ENCODE measurements at places on chromosomes 12 and 14.

DNA sequence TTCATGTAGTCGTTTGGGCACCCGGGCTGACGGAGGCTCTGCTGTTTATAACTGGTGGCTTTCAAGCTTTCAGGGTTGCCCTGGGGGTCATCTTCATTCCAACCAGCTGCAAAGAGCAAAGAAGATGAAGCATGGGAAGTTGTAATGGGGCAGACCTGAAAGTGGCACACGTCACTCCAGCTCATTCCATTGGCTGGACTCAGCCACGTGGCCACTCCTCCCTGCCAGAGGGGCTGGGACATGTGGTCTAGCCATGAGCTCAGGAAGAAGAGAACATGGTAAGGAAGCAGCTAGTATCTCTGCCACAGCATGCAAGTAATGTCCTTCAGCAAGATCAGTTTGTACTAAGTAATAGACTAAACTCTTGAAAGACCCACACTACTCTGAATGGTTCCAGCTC lies 51.7 kb upstream of the FERMT2 start:
- DNase-seq: no peak

- no peak for DNase-seq
These were observed 500.5 kb downstream of the EGLN3 start for GRCh38 chr14:33450416-33450815.

DNA sequence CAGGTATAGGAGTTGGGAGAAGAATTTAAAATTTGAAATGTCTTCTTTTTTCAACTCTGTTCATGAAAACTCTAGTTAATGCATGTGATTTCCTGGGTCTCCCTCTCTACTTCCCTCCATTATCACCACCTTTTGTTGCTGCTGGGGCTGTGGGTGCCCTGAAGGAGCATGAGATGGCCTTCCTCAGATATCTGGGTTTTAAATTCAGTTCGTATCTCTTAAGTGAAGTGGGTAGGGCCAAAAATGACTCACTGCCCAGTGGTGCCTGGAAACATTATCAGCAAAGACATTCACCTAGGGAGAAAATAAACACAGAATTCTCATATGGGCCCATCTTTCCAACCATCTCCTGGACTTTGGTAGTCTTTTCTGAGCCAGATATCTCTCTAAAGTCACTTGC lies 234.9 kb upstream of the PLEKHG7 start:
- DNase-seq: peak; percentile 4

DNA sequence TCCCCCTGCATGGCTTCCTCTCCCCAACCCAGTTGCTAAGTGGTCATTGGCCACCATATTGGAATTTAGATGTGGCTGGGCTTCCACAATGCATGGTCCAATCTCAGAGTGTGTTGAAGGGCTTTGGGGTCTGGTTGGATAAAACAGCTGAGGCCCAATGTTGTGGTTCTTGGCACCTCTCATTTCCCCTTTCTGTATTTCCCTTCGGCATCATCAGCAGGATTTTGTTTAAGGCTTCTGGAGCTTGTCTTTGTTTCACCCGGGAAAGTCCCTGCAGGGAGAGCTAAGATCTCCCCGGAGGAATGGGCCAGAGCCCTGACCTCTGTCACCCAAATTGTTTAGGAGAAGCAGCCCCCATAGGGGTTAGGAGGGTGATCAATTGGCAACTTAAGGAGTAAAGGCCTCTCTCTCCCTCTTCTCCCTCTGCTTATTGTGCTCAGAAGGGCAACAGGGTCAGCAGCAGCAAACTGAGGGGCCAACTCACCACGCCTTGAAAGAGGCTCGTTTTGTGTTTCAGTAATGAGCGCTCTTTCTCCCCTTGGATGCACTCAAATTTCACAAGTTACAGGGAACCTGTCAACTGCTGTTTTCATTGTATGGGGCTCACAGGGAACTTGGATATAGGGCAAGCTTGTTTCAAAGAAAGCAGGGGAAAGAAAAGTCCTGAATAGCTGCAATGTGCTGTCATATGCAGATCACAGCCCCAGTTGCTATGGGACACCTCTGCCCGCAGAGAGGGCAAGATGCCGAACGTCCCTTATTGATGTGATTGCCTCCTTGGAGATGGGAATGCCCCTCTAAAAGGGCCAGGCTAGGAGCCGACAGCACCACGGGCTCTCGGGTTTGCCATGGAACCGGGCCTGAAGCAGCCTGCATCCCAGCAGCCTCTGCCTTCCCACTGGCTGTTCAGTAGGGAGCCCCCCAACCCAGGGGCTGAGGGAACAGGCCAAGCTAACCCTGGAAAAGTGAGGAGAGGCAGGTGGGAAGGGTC lies 223.7 kb downstream of the ZFP36L1 start:
- DNase-seq: no peak

DNA sequence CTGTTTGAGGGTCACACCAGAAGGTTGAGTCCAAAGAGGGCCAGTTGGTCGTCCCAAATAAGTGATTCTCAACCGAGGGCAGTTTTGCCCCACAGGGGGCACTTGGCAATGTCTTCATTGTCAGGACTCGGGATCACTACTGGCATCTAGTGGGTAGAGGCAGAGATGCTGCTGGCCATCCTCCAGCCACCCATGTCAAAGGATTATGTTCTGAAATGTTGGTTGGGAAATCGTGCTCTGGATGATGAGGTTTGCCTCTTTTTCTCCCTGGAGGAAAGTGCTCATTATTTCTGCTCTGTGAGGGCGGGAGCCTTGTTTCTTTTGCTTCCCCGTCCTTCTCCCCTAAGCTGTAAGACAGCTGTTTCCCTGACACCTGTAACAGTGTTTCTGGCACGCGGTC lies 3.6 kb downstream of the ZNF839 start:
- DNase-seq: peak; percentile 84

GRCh38 chr12:87406926-87407325 lies 622.3 kb downstream of the C12orf50 start:
- no peak for DNase-seq

- DNase-seq: no peak
These were observed 512.4 kb downstream of the TMTC2 start for GRCh38 chr12:83199069-83199468.

DNA sequence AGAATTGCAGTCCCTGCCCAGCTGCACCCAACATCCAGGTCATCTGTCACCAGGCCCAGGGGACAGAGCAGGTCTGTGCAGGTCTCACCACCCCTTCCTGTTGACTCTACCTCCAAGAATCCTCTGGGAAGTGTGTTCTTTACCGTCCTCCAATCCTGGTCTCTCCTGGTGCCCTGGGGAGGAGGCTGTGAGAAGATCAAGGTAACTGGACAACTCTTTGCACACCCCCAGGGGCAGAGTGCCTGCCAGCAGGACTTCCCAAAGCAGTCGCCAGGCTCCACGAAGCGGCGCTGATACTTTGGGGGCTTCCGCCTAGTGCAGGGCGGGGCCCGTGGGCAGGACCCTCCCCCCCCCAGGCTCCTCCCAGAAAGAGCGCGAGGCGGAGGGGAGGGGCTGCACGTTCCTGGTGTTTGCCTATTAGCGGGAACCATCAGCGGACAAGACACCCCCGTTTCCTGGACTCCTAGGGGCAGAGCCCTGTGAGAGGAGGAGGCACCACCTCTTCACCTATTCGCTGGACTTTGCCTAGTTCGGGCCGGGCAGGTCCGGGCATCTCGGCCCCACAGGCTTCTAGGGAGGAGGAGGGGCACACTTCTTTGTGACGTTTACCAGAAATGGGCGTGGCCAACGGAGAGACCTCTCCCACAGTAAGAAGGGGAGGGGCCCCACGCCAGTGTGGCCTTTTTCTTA lies 918.0 kb downstream of the AACS start:
- no peak for DNase-seq

- DNase-seq: no peak
These were observed 355.3 kb upstream of the FKBP4 start for GRCh38 chr12:2439332-2440100.

DNA sequence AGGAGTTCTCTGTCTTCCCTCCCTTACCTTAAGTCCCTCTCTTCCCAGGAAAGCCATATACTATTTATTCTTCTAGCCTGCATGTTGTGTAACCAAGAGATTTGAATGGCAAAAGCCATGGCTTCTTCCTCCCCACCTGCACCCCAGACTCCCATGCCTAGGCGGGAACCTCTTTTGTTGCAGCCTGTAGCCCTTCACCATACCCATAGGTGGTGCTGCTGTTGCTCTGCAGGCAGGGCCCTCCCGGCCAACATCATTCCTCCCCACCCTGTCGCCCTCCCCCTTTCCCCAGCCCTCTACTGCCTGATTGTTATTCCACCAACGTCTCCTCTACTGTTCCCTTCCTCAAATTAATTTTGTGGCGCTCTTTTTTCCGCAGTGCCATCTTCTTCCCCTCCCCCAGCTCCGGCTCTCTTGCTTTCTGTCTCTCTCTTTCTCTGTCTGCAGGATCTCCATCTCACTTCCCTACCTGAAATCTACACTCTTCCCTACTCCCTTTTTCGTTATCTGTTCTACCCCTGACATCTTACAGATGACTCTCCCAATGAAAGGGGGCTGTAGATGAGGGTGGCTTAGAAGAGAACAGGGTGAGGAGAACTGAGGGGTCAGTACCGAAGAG lies 13.8 kb downstream of the NGDN start:
- DNase-seq: peak; percentile 15

- no peak for DNase-seq
These were observed 24.7 kb upstream of the BEGAIN start for GRCh38 chr14:100611811-100612480.

DNA sequence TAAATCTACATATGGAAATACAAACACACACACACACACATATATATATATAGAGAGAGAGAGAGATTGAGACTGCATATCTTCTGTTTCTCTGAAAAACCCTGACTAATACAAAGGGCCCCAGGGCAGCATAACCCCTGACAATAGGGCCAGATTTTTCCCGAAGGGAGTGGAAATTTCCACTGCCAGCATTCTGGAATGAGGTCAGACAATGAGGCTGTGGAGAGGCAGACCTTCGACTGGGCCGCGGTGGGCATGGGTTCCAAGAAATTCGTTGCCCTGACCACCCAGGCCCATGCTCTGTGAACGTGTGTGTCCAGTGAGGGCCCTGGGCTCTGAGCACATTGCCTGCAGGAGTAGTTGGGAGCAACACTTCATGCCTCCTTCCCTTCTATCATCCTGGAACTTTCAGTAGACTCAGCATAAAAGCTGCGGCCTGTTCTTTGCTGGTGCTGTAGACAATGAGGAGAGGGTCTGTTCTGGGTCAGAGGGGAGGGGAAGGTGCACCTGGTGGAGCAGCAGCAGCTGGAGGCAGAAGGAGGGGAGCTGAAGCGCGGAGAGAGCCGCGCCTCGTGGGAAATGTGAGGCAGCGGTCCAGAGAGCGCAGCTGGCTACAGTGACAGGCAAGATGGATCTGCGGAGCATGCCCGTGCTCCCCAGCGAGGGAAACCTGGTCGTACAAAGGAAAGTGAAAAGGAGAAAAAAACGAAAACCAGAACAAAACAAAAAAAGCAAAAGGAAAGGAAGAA lies 25.6 kb upstream of the CCDC60 start:
- DNase-seq: no peak

- DNase-seq: no peak
These were observed 376.3 kb upstream of the RGS6 start for GRCh38 chr14:71555654-71556559.

DNA sequence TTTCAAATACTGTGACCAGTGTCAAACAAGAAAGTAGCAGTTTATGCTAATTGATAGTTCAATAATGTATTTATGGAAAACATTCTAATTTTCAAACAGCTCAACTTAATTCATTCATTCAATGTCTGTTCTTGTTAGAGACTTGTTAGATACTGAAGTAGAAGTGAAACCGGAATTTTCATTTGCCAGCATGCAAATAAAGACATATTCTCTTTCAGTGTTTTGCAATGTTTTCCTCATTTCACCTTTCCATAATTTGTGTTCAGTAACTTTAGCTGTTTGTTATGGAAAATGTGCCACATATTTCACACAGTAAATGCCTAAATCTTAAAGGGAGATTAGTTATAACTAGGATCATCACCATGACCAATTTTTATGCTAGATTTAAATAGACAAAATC lies 21.2 kb downstream of the TAS2R50 start:
- no peak for DNase-seq

GRCh38 chr12:123096182-123096581 lies 54.7 kb downstream of the PITPNM2 start:
- no peak for DNase-seq

DNA sequence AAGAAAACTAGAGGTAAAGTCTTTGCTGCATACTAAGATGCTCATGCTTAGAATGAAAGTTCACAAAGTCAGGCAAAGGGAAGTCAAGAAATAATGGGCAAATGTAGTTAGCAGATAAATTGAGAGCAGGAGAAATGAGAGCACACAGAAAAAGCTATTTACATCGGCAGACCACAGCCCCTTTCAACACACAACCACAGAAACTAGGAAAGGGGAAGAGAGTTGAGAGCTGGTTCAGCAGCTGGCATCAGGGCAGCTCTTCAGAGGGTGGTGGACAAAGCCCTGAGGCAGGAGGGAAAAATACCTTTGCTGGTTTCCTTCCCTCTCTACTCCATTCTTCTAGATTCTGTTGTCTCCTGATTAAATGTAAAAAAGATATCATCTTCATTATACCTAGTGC lies 95.4 kb upstream of the ANO4 start:
- DNase-seq: no peak

DNA sequence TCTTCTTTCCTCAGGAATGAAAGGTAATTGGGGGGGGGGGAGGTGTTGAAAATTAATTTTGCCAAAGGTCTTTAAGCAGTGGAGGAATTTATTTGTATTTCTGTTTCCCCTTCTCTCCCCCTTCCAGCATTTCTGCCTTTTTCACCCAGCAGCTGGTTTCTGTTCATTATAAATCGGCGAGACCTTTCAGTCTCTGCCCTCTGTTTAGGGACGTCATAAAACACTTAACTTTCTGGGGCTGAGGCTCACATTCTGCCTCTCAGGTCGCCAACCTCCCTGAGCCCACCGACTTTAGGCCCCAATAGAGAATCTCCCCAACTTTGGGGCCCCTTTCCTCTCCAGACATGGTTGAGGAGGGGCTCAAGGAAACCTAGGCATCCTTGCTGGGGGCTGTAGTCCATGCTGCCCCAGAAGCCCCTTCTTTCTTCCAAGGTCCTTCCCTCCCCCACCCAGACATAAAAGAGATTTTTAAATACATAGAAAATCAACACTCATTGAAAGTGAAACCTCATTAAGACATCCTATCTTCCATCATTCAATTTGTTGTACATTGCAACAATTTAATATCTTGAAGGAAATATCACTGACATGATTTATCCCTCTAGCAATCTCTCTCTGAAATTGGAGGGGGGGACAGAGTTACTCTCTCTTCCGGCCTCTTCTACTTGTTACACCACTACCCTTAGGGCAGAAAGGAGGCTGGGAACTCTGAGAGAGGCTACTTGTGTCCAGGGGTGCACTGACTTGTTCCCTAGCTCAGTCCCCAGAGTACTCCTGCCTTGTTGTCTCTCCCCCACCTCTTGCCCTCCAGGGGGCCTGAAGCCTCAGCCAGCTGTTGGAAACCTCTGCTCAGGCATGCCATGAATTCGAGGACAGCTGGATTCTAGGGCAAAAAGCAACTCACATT lies 2.5 kb upstream of the HOXC6 start:
- no peak for DNase-seq

GRCh38 chr12:82430541-82431145 lies 72.3 kb downstream of the METTL25 start:
- DNase-seq: no peak

- peak; percentile 93 for DNase-seq
These were observed 48.4 kb downstream of the PPP2R5C start for GRCh38 chr14:101809671-101810514.

- DNase-seq: peak; percentile 99
These were observed 26.0 kb downstream of the PPFIBP1 start for GRCh38 chr12:27549801-27550652.
